DMS 273 treated with DMSO at 0.1 percent for 48 hours (cell line): ENCODE measurements at places on chromosomes 7 and 10.

DNA sequence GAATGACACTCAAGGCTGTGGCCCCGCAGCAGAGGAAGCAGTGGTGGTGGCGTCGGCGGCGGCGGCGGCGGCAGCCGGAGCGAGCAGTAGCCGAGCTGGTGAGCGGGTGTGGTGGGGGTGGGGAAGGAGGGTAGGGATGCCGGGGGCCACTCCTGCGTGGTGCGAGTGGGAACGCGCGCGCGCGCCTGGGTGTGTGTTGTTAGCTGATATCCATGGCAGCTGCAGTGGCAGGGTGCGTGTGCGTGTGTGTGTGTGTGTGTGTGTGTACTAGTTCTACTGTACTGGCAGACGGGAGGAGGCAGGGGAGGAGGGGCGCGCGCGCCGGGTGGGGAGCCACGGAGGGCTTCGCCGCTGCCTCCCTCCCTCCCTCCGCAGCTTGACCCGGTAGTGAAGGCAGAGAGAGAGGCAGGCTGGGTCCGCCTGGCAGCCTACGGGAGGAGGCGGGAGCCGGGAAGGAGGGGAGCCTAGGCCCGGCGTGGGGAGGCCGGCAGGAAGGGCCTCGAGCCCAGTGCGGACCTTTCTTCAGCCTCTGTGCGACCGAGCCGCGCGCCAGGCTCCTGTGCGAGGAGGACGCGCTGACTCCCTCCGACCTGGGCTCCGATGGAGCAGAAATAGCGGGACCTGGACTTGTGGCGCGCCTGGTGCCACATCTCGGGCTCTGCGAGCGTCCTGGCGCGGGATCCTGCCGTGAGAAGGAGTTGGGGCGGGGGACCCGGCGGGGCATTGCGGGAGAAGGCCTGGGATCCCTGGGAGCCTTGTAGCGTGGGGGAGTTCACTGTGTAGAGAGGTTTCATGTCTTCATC lies at the start of gene MAGI2:
MAGI2 (minus strand) TSS at position 110 of the 803 bp plus-strand sequence. CDS start 347 bp downstream, outside the sequence.
- peak; percentile 35 for DNase-seq

GRCh38 chr10:12908773-12909172 lies 92.7 kb downstream of the CCDC3 start:
- no peak for DNase-seq

DNA sequence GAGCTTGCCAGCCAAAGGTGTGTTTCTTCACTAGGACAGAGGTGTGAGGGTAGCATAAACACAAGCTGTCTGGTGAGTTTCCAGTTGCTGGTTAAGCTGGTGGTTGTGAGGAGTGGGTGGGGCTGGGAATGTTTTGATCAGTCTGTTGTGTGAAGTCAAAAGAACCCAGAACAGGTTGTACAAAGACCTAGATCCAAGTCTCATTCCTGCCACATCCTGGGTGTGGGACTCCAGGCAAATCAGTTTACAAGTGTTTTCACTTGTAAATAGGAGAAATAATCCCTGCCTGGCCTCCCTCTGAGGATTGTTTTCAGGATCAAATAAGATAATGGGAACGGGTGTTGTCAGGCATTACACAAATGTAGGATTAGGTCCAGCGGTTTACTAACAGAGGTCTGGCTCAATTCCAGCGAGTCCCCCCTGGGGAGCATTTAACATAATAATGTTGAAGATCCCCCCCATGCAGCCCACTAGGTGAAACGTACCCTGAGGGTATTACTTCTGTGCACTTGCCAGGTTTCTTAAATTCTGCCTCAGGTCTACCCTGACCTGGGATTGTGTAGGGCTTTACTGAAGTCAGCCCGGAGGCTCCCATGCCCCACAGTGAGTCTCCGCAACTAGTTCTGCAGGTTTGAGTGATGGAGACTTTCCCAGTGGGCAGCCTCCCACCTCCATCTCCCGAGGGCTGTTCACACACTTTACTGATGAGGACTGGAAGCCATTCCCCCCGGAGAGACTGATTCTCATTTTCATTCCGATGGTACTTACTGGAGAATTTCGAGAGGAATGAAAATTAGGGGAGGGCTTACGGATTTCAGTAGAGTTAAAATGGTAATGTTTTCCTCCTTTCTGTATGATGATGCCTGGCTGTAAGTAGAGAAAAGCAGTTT lies 2.7 kb upstream of the FRAT2 start:
- no peak for DNase-seq

- no peak for DNase-seq
Measured at GRCh38 chr7:92075455-92076158, 58.7 kb downstream of the CYP51A1 start.

DNA sequence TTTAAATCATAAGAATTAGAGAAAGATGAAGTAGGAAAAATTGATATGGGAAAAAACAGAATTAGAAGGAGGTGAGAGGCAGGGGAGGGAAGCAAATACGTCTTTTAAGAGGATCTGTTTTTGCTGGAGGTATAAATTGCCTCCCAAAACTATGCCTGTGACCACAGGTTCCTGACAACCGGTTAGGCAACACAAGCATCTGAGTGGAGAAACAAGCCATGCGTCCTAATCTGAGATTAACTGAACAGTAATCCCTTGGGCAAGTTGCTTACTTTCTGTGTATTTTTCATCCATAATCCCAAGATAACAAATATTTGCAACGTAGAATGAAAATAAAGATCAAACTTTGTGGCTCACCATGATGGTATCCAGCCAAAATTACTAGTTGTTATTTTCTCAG lies 149.2 kb downstream of the C1GALT1 start:
- no peak for DNase-seq
